Kidney (tissue), 22 donors: ENCODE measurements at places on chromosomes 6 and 20. TPM values are rescaled to one million over a fixed set of nuclear protein-coding genes. Genes with fewer than 3 reads are reported as not detected.

Gene RHAG
- total RNA-seq = not detected

Gene TTI1
- total RNA-seq = 19.5 TPM

Gene TPBG
- total RNA-seq = 30.8 TPM

Gene AKIRIN2
- total RNA-seq = 43.4 TPM

Gene TOX2
- total RNA-seq = 5.9 TPM

Gene SLC25A27
- 22.6 TPM for total RNA-seq

Gene NTSR1
- total RNA-seq = 0.09 TPM

Gene ZNF831
- 1.9 TPM for total RNA-seq

Gene IFNGR1
- total RNA-seq = 94.3 TPM

Gene CALHM4
- total RNA-seq = not detected

Gene SPDEF
- total RNA-seq = 0.19 TPM

Gene NHSL1
- total RNA-seq = 31.4 TPM

Gene NKAPL
- 1.2 TPM for total RNA-seq

Gene RIMS4
- 0.13 TPM for total RNA-seq

Gene CNR1
- 4.8 TPM for total RNA-seq

Gene SLC17A2
- total RNA-seq = 0.76 TPM

Gene PTCHD4
- total RNA-seq = 1.7 TPM

Gene TENT5A
- 13.4 TPM for total RNA-seq

Gene HS3ST5
- 0.09 TPM for total RNA-seq

Gene ABHD16B
- total RNA-seq = not detected

Gene DNAH8
- total RNA-seq = 0.50 TPM

Gene SAMD10
- total RNA-seq = 7.9 TPM

Gene TRIM38
- 27.9 TPM for total RNA-seq
